ENCODE measurements at places on chromosomes 16 and 17.

- DNase-seq: no peak
Observed at GRCh38 chr17:33109336-33110072, 117.9 kb downstream of the SPACA3 start.

DNA sequence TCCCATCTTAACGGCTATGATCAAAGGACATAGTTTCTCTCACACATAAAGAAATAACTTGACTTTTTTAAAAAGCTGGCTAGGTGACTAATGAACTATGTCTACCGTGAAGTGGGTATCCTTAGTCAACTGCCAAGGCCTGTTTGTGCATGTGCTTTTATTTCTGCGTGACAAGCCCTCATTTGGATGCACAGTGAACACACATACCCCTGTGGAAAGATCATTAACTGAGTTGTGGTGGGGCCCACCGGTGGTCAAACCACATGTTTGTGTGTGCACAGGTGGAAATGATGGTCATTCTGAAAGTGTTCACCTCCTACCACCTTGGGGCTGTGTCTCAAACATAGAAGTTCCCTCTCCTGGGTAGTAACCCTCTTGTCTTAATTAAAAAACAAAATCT, 256.1 kb upstream of the SALL1 start:
- no peak for DNase-seq

DNA sequence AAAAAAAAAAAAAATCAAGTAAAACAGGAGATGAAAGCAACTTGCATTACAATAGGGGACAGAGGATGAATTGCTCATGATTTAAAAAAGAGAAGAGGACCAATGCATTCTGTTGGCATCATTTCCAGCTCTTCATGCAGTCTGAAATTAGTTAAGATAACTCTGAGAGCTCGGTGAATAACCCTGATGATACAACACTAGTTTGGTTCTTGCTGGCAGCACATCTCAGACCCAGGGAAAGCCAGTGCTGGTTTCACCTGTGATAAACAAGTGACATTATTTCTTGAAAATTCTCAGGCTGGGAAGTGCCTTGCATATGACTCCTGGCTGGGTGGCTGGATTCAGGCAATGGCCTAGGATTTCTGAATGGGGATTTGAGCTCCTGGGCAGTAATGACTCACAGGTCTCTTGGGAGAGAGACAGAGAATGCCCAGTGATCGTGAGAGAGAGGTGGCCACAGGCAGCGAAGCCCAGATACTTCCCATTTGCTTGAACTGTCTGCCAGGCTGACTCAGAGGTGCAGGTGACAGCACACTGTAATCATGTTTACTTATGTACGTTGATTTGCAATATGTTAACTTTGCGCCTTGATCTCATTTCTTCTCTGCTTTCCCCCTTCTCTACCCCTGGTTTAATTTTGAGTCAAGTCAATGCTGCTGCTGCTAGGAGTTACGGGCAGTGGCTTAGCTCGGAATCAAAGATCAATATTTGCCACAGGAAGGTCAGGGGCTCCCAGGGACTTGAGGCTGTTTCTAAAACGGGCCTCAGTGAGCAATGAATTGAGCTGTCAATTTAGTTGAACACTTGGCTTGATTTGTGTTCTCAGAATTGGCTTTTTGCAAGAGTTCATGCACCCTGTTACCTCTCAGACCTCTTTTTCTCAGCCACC, 27.1 kb downstream of the ARSG start:
- DNase-seq: no peak

GRCh38 chr17:72446525-72447250, 325.9 kb downstream of the SOX9 start:
- no peak for DNase-seq

DNA sequence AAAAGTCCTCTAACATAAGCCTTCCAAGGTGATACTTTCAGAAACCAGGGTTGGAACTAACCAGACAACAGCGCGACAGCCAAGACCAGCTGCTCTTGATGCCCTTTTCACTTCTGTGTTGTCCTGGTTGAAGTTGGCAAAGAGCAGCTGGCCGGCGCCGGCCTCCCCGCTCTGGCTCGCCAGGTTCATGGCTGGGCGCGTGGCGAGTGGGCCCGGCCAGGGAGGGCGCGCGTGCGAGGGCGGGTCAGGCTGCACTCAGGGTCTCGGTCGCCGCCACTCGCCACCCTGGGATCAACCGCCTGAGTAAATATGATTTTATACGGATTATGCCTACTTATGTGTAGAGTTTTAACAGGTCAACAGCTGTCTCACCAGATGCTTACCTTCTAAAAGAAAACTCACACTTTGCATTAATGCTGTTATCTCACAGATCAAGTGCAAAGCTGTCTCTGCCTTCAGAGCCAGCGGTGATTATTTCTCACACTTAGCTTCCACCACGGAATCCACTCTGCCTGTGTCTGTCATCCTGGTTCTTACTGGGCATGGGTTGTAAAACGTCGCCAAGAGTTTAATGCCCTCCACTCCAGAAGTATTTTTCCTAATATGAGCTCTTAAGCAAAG, 13.5 kb downstream of the KCTD2 start:
- no peak for DNase-seq

- DNase-seq: no peak
Observed at GRCh38 chr17:76384987-76385891, 830 bp downstream of the SPHK1 start.

DNA sequence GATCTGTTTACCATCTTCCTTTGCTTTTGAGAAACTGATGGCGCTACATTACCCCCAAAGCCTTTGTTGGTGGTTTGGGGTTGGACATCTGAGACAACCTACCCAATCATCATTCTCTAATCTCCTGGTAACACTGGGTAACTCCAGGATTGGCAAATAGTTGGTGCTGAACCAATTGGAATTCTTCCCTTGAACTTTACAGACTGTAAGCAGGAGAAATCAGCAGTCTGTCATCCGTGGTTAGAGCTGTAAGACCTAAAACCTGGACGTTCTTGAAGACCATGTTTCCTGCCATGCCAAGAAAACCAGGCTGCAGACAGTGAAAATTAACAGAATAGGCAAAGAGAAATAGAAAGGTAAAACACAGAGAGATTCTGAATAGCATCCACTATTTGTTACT, 398.8 kb upstream of the SALL1 start:
- no peak for DNase-seq

DNA sequence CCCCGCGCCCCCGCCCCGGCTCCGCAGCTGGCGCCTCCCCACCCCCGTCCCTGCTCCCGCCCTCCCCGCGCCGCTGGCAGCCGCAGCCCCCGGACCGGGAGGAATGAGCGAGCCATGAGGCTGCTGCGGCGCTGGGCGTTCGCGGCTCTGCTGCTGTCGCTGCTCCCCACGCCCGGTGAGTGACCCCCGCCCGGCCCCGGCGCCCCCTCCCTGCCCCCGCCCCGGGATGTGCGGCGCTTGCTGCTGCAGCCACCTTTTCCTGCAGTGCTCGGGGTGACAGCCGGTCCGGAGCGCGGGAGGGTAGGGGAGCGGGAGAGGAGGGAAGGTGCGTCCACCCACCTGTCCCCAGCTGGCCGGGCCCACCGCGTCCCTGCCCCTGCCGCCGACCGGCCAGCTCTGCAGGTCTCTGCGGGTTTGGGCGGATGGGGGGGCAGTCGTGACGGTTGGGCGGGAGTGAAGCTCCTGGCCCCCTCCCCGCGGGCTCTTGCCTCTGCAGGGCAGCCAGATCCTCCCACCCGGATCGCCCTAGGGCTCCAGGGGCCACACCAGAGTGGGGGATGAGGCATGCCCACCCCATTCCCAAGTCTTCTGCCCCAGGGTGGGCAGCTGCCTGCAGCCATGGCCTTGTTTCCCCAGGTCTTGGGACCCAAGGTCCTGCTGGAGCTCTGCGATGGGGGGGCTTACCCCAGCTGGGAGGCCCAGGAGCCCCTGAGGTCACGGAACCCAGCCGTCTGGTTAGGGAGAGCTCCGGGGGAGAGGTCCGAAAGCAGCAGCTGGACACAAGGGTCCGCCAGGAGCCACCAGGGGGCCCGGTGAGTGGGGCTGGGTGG, 513 bp downstream of the ADAM11 start:
- no peak for DNase-seq

DNA sequence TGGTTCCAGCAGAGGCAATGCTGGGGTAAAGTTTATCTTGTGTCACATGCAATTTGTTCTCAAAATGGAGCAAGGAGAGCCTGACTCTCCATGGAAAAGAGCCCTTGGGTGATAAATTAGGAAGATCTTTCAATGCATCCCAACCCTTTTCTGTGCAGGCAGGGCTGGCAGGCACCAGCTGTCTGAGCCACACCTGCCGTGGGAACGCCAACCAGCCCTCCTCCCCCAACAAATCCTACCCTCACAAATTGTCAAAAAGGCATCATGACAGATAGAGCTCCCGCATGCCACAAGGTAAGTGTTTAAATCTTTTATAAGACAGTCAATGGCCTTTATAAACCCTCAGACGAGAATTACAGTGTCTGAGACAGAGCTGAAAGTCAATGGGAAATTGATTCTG, 418.5 kb upstream of the CDH5 start:
- no peak for DNase-seq

GRCh38 chr17:70238646-70239045, 69.3 kb downstream of the KCNJ2 start:
- DNase-seq: no peak

GRCh38 chr17:27609611-27610303, 21.2 kb upstream of the LGALS9 start:
- DNase-seq: no peak

DNA sequence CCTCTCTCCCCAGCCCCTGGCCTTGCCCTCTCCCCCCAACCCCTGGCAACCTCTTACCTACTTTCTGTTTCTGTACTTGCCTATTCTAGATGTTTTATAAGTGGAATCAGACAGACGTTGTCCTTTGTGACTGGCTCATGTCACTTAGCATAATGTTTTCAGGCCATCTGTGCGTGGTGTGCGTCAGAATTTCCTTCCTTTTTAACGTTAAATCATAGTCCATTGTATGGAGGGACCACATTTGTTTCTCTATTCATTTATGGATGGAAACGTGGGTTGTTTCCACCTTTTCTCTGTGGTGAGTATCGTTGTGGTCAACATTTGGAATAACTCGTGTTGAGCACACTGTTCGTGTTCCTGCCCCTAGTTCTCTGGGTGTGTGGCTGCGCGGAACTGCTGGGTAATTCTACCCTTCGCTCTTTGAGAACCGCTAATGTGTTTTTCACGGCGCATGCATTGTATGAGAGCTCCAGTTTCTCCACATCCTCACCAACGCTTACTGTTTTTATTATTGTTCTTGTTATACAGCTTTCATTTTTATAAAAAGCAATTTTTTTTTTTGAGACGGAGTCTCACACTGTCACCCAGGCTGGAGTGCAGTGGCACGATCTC, 26.3 kb downstream of the ACTG1 start:
- DNase-seq: no peak

DNA sequence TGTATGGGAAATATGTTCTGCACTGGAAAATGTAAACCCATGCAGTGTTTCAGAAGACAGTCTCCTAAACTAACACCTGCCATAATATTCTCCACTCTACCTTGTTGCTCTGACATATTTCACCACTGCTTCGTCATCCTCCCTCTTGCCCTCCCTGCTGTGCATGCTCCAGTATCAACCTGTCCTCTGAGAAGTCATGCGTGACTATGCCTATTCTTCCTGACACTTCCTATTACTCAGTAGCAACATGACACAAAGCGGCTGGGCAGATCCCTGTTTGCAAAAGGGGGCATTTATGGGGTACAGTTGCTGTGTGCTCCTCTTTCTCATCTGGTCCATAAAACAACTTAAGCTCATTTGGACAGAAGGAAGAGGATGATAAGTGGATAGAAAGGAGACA, 805.6 kb upstream of the EEF2KMT start:
- DNase-seq: no peak

DNA sequence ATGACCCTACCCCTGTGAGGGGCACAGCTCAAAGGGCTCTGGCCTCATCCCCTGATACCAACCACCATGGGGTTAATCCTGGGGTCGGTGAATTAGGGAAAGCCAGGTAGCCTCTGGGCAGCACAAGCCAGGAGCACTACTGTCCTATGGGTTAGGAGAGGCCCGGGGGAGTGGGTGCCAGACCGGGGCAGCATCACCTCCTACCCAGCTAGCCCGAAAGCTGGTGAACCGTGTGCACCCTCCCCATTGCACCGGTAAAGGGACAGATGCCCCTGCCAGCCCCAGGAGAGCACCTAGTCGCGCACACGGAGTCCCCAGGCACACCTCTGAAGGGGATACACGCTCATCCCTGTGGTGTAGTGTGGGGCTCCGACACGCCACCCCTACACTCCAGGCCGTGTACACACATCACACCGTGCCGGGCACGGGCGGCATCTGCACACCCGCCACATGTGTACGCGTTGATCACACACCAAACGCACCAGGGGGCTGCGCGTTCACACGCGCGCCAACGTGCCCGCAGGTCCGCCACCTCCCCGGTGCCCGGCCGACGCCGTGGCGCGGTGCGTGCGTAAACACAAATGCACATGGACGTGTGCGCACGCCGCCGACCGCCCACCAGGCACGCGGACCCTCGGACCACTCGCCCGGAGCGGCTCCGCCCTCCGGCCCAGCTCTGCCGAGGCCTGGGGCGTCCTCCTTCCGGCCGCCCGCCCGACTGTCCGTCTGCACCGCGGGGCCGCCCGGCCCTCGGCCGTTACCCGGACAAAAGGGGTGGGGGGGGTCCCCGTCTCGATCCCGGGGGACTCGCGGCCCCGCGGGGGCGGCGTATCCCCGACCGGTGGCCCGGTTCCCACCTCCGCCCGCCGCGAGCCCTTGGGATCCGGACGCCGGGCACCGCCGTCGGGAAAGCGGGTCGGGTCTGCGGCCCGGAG, 785 bp downstream of the UBALD1 start:
- DNase-seq: peak; percentile 25

DNA sequence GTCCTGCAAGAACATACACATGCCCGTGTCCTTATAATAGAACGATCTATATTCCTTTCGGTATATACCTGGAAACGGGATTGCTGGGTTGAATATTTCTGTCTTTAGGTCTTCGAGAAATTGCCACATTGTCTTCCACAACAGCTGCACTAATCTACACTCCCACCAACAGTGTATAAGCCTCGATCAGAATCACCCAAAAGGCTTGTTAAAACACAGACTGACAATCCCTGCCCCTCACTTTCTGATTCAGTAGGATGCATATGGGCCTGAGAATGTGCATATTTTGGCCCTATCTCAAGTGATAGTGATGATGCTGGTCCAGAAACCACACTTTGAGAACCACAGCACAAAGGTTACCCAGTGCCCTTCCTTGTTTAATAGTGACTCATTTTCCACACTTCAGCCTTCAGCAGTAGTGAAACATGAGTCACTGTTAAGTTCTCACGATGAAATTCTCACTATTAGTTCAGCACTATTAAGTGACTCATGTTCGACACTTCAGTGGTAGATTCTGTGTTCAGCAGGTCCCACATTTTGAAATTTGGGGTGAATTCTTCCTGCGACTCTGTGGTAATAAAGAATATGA, 215.6 kb downstream of the GRIN2A start:
- DNase-seq: no peak

DNA sequence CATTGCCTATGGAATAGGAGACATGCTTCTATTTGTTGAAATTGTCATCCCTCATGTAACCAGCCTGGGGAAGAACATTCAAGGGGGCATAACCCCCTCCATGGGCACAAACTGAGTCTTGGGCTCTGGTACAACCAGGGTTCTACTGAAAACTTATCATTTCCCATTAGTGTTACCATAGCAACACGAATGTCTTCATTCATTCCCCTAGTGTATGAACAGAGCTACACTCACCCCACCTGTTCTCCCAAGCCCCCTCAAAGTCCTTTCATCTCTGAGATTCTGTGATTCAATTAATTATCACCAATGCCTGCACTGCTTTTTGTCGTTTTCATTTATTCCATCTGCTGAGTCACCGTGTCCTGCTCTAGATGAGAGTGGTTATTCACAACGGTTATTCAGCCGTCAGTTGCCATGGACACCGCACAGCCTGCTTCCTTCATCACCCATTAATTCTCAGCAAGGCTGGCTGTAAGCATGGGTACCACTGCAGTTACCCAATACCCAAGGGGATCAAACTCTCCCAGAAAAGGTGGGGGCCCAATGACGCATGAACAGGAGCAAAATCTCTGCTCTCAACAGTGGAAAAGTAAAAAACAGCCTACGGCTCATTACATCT, 1.6 kb upstream of the GAST start:
- DNase-seq: no peak

Data from stimulated activated CD8-positive, alpha-beta memory T cell treated with anti-CD3 and anti-CD28 coated beads, Interleukin-15, amount 100 ng/mL, for 24 hours (primary cell).